Neural progenitor cell (in vitro differentiated cells): ENCODE measurements at places on chromosomes 3 and 15. TPM values are rescaled to one million over a fixed set of nuclear protein-coding genes. Genes with fewer than 3 reads are reported as not detected.

DNA sequence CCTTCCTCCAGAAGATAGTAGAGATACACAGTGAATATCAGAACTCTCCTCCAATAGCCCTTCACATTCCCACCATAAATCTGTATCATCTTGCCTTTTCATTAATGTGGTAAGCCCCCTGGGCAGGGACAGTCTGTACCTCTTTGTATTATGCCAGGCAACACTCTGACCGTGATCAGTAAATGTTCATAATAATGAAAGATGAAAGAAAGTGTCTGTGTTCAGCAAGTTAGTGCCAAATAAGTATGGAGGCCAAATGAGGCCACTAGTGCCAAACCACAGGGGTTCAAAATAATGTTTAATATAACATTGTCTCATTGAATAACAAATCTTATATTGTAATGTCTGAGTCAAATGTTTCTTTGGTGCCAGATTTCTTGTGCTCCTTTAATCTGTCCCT lies 104.3 kb downstream of the CMSS1 start:
- DNase-seq: no peak

DNA sequence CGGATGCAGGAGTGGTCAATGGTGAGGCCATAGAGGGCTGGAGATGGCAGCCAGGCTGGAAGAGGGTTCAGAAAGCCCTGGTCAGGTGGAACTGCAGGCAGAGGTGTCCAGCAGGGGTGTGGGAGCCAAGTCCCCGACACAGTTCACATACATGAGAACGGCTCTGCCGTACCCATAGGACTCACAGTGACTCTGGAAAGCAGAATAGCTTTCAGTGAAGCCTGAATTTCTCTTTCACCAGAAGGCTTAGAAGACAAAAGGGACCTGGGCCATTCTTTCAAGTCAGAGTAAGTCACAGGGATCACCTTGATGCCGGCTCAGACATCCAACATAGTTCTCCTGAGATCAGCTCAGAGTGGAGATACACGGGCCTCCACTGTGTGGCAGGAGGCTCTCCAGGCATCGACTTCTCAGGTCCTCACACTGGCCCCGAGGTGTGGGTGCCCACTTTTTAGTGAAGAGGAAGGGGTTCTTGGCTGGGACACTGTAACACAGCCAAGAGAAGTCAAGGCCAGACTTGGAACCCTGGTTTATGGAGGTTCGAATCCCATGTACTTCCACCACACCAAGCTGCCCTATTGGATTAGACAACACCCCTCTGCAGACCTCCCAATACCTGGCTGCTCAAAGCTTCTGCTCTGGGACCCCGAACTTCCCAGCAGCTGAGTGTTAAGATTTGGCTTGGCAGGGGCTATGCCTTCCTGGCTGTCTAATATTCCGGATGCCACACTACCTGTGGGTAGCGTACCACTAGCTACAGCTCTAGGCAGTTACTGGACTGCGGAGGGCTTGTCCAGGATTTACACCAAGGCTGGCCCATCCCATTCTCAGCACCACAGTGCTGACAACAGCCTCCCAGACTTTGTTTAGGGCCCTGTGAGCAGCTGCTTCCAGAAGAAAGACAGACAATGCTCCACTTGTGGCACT lies 40.4 kb upstream of the RAB6B start:
- DNase-seq: no peak

GRCh38 chr3:122064326-122064725 lies 9.2 kb downstream of the CD86 start:
- no peak for DNase-seq

Gene ITIH4
- 1.1 and 2.4 TPM in 2 replicates for total RNA-seq

Gene FOXB1
- 7.3 and 9.6 TPM in 2 replicates for total RNA-seq

DNA sequence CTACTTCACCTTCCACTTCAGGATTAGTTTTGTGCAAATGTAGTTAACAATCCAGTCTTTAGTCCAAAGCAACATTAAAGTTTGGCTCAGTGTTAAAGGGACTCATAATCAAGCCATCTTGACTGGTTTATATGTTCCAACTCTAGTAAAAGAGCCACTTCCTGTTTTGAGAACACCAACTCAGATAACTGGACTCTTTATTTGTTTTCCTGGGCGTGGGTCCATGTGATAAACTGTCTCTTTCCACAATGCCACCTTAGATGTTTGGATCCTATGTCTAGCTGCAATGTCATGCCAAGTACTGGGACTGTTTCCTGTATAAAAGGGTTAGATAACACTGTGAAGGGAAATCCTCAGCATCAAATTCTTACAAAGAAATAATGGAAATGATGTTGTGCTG lies 545.0 kb downstream of the PYDC2 start:
- no peak for DNase-seq
